ENCODE measurements at places on chromosomes 4 and X. TPM values are rescaled to one million over a fixed set of nuclear protein-coding genes. Genes with fewer than 3 reads are reported as not detected.

SPANXN4 gene
- total RNA-seq, result not detected

ARR3 gene
- total RNA-seq, result not detected

C4orf36 gene
- 1.3 TPM for total RNA-seq

SPARCL1 gene
- 37.3 TPM for total RNA-seq

DAPP1 gene
- total RNA-seq, result 35.5 TPM

SLITRK2 gene
- not detected for total RNA-seq

CFP gene
- total RNA-seq, result 3.8 TPM

CXCL8 gene
- not detected for total RNA-seq

MAGEA2B gene
- not detected for total RNA-seq

SULT1E1 gene
- not detected for total RNA-seq

- H3K4me3 ChIP-seq, result no peak overlapping the region
- DNase-seq, result no peak
Measured at GRCh38 chrX:17185431-17185830, 189.6 kb upstream of the NHS start.

- H3K27me3 ChIP-seq, result no peaks in the 10 kb centered on the region
- no peaks in the 10 kb centered on the region for H3K36me3 ChIP-seq
- H3K27ac ChIP-seq, result peak overlapping the region; percentile 73
- DNase-seq, result no peak
Measured at GRCh38 chrX:13487731-13488505, 81.5 kb upstream of the EGFL6 start.

DNA sequence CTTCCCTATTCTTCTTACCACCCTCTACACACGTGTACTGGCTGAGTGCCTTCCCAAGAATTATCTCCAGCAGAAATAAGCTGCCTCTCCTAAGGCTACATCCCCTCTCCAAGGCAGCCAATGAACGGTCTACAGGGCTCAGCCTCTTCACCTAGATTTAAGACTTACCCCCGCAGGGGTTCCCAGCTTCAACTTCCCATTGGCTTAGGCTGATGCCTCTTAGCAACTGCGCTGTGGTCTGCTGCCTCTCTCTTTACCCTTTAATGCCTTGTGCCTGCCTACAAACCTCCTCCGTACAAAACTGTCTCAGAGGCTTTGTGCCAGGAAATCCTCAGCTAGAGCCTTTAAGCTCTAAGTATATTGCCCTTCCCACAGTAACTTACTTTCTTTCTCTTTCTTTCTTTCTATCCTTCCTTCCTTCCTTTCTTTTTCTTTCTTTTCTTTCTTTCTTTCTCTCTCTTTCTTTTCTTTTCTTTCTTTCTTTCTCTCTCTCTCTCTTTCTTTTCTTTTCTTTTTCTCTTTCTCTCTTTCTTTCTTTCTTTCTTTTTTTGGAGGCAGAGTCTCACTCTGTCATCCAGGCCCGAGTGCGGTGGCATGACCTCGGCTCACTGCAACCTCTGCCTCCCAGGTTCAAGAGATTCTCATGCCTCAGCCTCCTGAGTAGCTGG is 15.1 kb upstream of the PIGA start:
- H3K27me3 ChIP-seq, result no peaks in the 10 kb centered on the region
- H3K4me1 ChIP-seq, result no peaks in the 10 kb centered on the region
- H3K36me3 ChIP-seq, result no peaks in the 10 kb centered on the region
- no peak for DNase-seq

- no peak overlapping the region for H3K4me3 ChIP-seq
- no peak overlapping the region for H3K27ac ChIP-seq
- H3K4me1 ChIP-seq, result no peaks in the 10 kb centered on the region
- no peaks in the 10 kb centered on the region for H3K27me3 ChIP-seq
- no peak for DNase-seq
Measured at GRCh38 chrX:724256-724655, 93.7 kb downstream of the SHOX start.

- H3K4me1 ChIP-seq, result no peaks in the 10 kb centered on the region
- no peaks in the 10 kb centered on the region for H3K27me3 ChIP-seq
- DNase-seq, result no peak
Measured at GRCh38 chr4:185958094-185958747, 110.7 kb upstream of the TLR3 start.

DNA sequence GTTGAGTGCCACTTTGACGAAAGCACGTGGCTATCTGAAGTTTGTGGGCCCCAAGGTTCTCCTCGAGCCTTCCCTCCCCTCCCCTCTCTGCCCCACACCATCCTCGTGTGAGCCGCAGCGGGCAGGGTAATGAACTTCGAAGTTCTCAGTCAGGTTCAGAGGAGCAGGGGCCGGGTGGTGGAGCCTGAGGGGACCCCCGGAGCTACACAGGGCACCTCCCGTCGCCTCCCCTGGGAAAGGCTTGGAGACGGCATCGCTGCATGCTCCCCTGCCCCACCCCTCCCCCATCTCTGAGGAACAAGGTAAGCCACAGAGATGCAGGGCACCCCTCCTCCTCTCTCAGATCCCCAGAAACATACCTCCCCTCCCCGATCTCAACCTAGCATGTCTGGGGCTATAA is 2.8 kb upstream of the NKX1-1 start:
- H3K36me3 ChIP-seq, result no peaks in the 10 kb centered on the region
- peaks cover 59% of the 10 kb centered on the region for H3K27me3 ChIP-seq
- H3K4me1 ChIP-seq, result peaks cover 28% of the 10 kb centered on the region
- no peak overlapping the region for H3K4me3 ChIP-seq
- H3K27ac ChIP-seq, result no peak overlapping the region
- no peak for DNase-seq

DNA sequence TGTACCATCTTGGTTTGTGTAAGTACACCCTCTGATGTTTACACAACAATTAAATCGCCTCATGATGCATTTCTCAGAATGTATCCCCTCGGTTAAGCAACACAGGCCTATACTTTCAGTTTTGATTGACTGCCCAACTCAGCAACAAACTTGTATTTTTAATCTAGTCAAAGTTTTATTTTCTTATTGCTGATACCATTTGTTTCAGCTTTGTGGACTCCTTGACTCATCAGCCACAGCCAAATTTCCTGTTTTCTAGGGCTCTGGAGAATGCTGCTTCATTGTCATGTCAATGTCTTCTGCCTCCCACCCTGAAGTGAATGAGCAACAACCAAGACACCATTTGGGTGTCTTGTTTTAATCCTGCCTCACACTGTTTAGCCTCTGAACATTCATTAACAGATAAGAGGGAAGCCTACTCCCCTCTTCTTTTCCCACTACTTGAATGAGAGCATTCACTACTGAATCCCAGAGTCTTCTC is 14.0 kb downstream of the BBS12 start:
- H3K36me3 ChIP-seq, result peaks cover 21% of the 10 kb centered on the region
- DNase-seq, result no peak
- H3K27me3 ChIP-seq, result no peaks in the 10 kb centered on the region
- H3K4me1 ChIP-seq, result no peaks in the 10 kb centered on the region

GRCh38 chr4:589219-589963 is 13.3 kb upstream of the TMEM271 start:
- no peak for DNase-seq
- no peak overlapping the region for H3K4me3 ChIP-seq
- H3K36me3 ChIP-seq, result no peaks in the 10 kb centered on the region

GRCh38 chrX:72475952-72476668 is 96.5 kb downstream of the HDAC8 start:
- no peak overlapping the region for H3K4me3 ChIP-seq
- no peaks in the 10 kb centered on the region for H3K27me3 ChIP-seq
- no peaks in the 10 kb centered on the region for H3K36me3 ChIP-seq

DNA sequence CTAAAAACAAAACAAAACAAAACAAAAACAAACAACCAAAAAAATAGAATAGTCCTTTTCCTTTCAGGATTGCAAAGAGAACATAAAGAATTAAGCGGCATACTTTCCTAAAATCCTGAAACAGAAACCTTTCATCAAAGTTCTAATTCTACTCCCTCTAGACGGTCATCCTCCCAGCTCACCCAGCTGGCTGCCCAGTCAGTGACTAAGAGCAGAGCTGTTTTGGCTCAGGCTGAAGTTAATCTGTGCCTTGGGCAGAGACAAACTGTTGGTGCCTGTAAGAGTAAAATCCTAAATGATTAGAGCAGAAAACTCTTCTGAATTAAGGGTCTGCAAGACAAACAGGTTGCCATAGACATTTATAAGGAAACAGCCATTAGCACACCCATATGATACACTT is 17.6 kb upstream of the WAS start:
- no peaks in the 10 kb centered on the region for H3K4me1 ChIP-seq
- no peak for DNase-seq
- H3K4me3 ChIP-seq, result no peak overlapping the region
- no peaks in the 10 kb centered on the region for H3K36me3 ChIP-seq
- no peak overlapping the region for H3K27ac ChIP-seq

GRCh38 chr4:2937986-2938385 is 25.2 kb downstream of the NOP14 start:
- H3K4me1 ChIP-seq, result peaks cover 27% of the 10 kb centered on the region
- H3K27me3 ChIP-seq, result no peaks in the 10 kb centered on the region
- peak overlapping the region; percentile 76 for H3K27ac ChIP-seq
- no peak for DNase-seq
- H3K36me3 ChIP-seq, result peaks cover 57% of the 10 kb centered on the region

DNA sequence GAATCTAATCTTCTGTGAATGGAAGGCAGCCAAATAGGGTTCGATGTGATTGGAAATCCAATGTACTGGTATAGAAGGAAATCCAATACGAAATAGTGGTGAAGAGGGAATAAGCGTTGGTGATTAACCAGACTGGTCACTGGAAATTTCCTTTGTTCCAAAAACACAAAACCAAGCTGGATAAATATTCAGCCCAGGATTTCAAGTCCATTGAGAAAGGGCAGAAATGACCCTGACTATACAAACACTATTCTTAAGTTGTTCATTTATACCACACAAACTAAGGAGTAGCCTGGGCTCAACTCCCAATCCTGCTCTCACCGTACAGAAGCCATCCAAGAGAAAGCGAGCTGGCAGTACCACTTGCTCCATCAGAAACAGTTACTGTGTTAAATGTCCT is 32.2 kb downstream of the PCDH19 start:
- no peaks in the 10 kb centered on the region for H3K27me3 ChIP-seq
- H3K4me3 ChIP-seq, result no peak overlapping the region
- H3K4me1 ChIP-seq, result peaks cover 15% of the 10 kb centered on the region
- H3K36me3 ChIP-seq, result no peaks in the 10 kb centered on the region
- DNase-seq, result no peak

DNA sequence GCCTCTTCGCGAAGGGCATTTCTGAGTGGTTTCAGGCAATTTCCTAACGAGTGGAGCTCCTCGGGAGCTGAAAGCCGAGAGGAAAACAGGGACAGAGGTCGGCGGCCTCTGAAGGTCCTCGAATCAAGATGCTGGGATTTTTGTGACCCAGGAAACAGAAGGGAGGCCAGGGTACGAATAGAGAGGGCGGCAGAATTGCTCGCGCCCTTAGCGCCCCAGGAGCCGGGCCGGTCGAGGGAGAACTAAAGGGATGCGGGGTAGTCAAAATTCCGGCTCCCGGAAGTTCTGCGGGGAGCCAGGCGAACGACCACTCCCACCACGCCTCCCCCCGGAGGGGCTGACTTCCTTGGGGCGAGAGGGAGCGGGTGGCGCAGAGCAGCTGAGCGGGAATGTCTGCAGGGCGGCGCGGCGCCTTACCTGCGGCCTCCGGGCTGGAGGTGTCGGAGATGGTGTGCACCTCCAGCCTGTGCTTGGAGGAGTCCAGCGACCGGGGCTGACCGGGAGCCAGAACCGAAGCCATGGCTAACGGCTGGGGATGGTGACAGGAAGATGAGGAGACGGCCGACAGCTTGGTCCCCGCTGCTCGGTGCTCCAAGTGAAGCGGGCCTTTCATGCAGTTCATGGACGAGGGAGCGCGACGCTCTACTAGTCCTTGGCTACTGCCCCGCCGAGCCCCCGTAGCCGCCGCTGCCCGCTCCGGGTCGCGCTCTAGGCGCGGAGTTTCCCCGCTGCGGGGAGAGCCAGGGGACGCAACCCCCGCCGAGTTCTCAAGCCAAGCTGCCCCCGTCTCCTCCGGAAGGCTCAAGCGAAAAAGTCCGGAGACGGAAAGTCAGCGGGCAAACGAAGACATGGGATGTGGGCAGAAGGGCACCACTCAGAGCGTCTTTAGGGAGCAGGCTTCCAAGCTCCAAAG is 782 bp downstream of the PITX2 start:
- peaks cover 4% of the 10 kb centered on the region for H3K4me1 ChIP-seq
- H3K36me3 ChIP-seq, result no peaks in the 10 kb centered on the region
- H3K4me3 ChIP-seq, result peak overlapping the region; percentile 78
- peaks cover 8% of the 10 kb centered on the region for H3K27me3 ChIP-seq
- H3K27ac ChIP-seq, result peak overlapping the region; percentile 71
- no peak for DNase-seq

DNA sequence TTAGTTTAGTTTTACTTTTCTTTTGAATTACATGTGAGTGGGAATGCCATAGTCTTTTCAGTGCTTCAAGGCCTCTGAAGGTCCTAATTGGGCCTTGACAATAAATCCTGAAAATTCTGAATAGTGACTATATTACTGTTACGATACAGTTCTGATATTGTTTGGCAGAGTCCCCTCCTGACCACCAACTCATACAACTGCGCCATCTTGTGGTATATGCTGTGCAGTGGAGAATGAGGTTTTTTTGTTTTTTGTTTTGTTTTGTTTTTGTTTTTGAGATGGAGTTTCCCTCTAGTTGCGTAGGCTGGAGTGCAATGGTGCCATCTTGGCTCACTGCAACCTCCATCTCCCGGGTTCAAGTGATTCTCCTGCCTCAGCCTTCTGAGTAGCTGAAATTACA is 56.6 kb upstream of the CHRDL1 start:
- H3K27me3 ChIP-seq, result no peaks in the 10 kb centered on the region
- H3K36me3 ChIP-seq, result no peaks in the 10 kb centered on the region
- no peaks in the 10 kb centered on the region for H3K4me1 ChIP-seq

DNA sequence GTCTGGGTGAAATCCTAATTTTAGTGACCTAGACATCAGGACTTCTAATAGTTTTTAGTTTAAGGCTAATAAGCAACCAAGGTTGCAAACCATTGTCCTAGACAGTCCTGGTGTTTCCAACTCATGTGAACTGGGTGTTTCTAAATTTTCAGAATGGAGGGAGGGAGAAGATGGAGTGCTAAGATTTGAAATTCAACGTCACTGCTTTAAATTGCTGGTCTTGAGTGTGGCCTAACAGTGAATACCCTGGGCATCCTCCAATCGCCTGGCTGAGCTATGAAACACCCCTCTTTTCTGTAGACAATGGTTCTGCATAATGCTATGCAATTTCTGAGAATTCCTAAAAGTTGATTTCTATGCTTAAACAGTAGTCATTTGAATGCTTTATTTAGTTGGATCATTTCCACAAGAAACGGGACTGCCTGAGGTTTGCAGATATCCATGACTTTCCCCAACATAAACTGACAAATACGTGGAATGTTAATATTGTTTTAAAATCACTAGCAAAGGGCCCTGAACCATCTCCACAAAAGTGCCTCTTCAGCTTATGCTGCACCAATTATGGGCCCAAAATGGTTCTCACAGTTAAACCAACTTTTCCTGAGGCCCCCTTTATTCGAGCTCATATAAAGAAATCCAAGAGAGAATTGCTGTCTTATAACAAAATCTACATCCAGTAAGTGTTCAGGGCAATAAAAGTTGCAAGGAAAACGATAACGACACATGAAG is 1.1 kb downstream of the FBXL5 start:
- DNase-seq, result no peak
- no peaks in the 10 kb centered on the region for H3K36me3 ChIP-seq
- peaks cover 50% of the 10 kb centered on the region for H3K4me1 ChIP-seq

DNA sequence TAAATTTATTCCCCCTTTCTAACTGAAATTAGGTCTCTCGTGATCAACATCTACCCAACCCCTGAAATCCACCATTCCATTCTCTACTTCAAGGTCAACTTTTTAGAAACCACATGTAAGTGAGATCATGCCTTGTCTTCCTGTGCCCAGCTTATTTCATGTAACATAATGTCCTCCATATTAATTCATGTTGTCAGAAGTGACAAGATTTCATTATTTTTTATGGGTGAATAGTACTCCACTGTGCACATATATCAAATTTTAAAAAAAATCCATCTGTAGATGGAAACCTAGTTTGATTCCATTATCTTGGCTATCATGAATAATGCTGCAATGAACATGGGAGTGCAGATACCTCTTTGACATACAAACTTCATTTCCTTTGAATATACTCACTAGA is 1.5 kb downstream of the PPID start:
- H3K36me3 ChIP-seq, result peaks cover 46% of the 10 kb centered on the region
- no peak overlapping the region for H3K4me3 ChIP-seq
- H3K27ac ChIP-seq, result no peak overlapping the region
- no peaks in the 10 kb centered on the region for H3K27me3 ChIP-seq
